ENCODE measurements at places on chromosomes 6 and 20.

GRCh38 chr20:39813190-39813829, 851.2 kb downstream of the DHX35 start:
- no peak for DNase-seq

DNA sequence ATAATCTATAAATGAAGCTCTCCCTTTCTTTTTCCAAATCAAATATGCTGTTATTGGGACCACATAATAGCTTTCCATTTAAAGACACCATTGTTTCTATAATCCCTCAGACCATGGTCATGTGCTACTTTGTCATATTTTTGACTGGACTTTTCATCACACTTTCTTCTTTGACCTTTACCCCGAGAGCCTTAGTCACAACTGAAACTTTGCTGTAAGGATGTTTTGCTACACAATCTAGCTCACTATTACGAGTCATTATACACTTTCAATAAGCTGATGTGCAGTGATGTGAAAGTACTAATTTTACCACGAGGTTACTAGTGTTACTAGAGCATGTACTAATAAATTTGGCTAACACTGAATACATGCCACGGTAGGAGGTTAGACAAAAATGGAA, 367.2 kb upstream of the RUNX2 start:
- no peak for DNase-seq

- DNase-seq: no peak
Observed at GRCh38 chr6:13172291-13172690, 156.0 kb downstream of the TBC1D7 start.

- no peak for DNase-seq
Observed at GRCh38 chr20:11651138-11651537, 266.6 kb upstream of the BTBD3 start.

GRCh38 chr6:167212713-167213005, 54.9 kb upstream of the GPR31 start:
- no peak for DNase-seq

GRCh38 chr6:136609873-136610706, 59.9 kb upstream of the MAP7 start:
- peak; percentile 68 for DNase-seq

DNA sequence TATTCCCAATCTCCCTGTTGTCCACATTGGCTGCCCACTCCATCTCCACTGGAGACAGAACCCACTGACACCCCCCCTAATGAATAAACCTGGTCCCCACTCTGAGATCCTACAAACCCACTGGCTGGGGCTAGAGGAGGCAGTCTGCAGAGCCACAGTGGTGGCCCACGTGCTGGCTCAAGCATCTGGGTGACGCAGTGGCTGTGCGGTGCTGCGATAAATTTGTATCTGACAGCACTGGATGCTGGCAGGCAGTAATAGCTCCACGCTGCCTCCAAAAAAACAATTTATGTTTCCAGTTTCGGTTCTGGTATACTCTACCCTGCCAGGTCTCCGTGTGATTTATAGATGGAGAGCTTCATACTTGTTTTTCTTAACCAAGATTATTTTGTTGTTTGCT, 87.1 kb upstream of the SYNDIG1 start:
- DNase-seq: no peak
